ENCODE measurements at places on chromosomes 5 and 9. TPM values are rescaled to one million over a fixed set of nuclear protein-coding genes. Genes with fewer than 3 reads are reported as not detected.

The IFNA2 gene
- not detected for total RNA-seq

The PDE8B gene
- total RNA-seq, result 0.26 TPM

The ROPN1L gene
- 0.17 TPM for total RNA-seq

The ARL10 gene
- total RNA-seq, result 9.8 TPM

The GFI1B gene
- not detected for total RNA-seq

The DPYSL3 gene
- total RNA-seq, result 135 TPM

The NOXA1 gene
- 0.77 TPM for total RNA-seq

The ANKRD33B gene
- total RNA-seq, result 7.8 TPM

The PCDHB16 gene
- total RNA-seq, result 0.51 TPM

The RASGEF1C gene
- total RNA-seq, result under 0.01 TPM

The ZNF782 gene
- total RNA-seq, result 3.3 TPM

The ANKRD34B gene
- total RNA-seq, result not detected

The CNTFR gene
- total RNA-seq, result 0.26 TPM

The STKLD1 gene
- total RNA-seq, result 0.99 TPM

The TLR4 gene
- total RNA-seq, result 2.6 TPM

The DAP gene
- total RNA-seq, result 24.7 TPM

The PRR16 gene
- total RNA-seq, result 7.3 TPM

The PKN3 gene
- total RNA-seq, result 1.7 TPM

The HACD4 gene
- 12.3 TPM for total RNA-seq

The CCT5 gene
- 360 TPM for total RNA-seq

The GMCL2 gene
- total RNA-seq, result under 0.01 TPM

The ISCA1 gene
- total RNA-seq, result 22.6 TPM

The C5orf46 gene
- not detected for total RNA-seq

The PLAC8L1 gene
- total RNA-seq, result not detected

The CTNND2 gene
- not detected for total RNA-seq

The PSMD5 gene
- total RNA-seq, result 31.8 TPM

The RLN2 gene
- total RNA-seq, result not detected

The SPACA9 gene
- total RNA-seq, result 3.1 TPM

The PCDHB11 gene
- total RNA-seq, result 0.77 TPM

The CCNO gene
- total RNA-seq, result not detected

The CATSPER3 gene
- under 0.01 TPM for total RNA-seq

The MYMK gene
- total RNA-seq, result not detected

The PRSS3 gene
- total RNA-seq, result 0.26 TPM

The RORB gene
- total RNA-seq, result 2.1 TPM

The TEX48 gene
- not detected for total RNA-seq

The PCDHGA11 gene
- total RNA-seq, result 5.9 TPM

The QRFP gene
- total RNA-seq, result not detected

The STXBP1 gene
- 36.0 TPM for total RNA-seq

The TRAF1 gene
- total RNA-seq, result 2.6 TPM

The LTC4S gene
- 0.83 TPM for total RNA-seq

The BARHL1 gene
- not detected for total RNA-seq

The ANXA1 gene
- total RNA-seq, result 578 TPM

The PCDHGC5 gene
- 2.6 TPM for total RNA-seq

The GABRA1 gene
- not detected for total RNA-seq

The TRIM52 gene
- 7.9 TPM for total RNA-seq

All from fibroblast of lung (primary cell).